Omental fat pad (tissue), 4 donors: ENCODE measurements at places on chromosomes 1 and 21. TPM values are rescaled to one million over a fixed set of nuclear protein-coding genes. Genes with fewer than 3 reads are reported as not detected.

GRCh38 chr1:81463936-81464837, 336.5 kb upstream of the ADGRL2 start:
- DNase-seq, result no peak

DNA sequence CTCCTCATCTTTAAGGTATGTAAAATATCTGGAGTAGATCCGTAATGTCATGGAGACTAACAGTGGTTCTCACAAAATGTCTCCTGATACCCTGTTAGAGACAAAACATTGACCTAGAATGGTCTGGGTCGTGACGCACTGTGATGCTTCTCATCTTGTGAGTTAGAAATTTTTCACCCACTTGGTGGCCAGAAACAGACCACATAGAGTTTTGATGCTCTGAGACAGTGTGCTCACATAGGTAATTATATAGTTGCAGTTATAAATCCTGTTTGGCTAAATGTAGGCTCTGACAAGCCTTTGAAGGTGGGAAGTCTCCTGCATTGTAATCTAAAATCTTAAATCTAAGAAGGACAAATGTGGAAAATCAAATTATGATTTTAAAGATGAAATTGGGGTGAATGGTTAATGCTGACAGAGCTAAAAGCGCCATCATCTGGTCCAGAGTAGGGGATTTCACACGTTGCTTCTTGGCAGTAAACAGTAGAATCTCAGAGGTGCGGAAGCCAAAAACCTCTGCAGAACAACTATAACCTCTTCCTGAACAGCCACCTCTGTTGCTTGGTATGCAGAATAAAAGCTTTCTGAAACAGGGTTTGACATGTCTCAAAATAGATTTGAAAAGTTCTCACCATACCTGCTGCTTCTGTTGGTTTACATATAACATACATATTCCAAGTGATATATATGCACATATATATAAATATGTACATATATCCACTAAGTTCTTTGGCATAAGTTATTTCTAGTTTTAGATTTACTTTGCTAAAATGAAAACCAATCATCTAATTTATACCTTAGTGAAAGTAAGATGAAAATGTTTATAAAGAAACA, 17.1 kb downstream of the RPAP2 start:
- DNase-seq, result no peak

DNA sequence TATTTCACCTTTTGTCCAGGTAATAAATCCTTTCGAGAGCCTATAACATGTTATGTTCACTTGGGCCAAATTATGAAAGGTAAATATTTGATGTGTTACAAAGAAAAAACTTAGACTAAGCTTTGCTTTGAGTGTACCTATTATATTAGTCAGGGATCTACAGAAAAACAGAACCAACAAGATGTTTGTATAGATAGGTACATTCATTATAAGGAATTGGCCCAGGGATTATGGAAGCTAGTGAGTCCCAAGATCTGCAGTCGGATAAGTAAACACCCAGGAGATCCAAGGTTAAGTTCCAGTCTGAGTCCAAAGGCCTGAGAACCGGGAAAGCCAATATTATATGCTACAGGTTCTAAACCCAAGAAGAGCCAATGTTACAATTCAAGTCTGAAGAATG, 234.5 kb downstream of the NRIP1 start:
- DNase-seq, result no peak

DNA sequence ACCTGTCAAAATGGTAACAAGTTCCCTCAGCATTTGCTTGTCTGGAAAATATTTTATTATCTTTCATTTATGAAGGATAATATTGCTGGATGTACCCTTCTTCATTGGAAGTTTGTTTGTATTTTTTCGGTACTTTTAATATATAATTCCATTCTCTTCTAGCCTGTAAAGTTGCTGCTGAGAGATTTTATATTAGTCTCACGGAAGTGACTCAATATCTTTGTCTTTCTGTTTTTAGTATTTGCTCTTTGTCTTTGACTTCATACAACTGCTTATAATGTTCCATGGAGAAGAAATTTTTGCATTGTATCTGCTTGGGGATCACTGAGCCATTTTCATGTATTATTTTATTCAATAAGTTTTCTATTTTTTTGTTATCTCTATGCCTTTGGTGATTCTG, 1777.5 kb downstream of the BRINP3 start:
- DNase-seq, result no peak

GRCh38 chr1:176801514-176802020, 338.6 kb downstream of the PAPPA2 start:
- no peak for DNase-seq

GRCh38 chr1:110426854-110427253, 19.4 kb upstream of the LAMTOR5 start:
- DNase-seq, result no peak

DNA sequence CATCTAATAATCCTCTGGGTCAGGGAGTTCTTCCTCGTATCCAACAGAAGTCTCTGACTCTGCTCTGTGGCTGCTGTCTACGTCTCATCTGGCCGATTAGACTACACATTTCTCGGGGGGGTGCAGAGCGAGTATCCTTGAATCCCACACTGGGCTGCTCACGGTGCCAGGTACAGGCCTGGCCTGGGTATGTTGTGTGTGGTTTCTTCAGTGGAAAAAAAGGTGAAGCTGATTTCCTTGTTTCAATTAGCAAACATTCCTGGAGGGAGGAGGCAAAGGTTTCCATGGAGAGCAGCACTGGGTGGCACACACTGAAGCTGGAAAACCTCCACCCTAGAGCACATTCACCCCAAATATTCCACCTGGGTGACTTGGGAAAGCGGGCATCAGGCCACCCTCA, 2.0 kb upstream of the RAB7B start:
- DNase-seq, result no peak

DNA sequence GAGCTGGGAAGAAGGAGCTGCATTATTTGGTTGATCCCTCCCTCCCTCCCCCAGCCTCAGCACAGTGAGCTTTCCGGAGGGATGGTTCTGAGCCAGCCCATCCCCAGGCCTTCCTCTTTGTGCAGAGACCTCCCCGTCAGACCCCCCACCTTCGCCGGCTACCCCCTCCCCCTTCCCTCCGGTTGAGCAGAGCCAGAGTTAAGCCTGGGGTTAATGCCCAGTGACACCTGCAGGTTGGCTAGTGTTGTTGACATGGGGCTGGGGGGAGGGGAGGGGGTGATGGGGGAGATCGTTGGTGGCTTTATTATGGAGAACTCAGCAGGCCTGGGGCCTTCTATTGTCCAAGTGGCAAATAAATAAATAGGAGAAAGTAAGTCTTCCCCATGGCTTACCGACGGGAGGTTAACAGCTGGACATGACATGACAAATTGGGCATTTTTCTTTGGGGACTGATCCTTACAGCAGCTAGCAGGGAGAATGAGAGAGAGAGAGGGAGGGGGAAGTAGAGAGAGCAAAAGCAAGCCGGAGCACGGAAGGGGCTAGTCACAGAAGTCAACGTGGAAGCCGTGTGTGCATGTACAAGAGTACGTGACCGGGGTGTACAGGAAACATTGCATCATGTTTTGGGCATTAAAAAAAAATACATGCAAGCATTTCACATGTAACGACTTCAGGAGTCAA, 131.1 kb downstream of the TMEM53 start:
- no peak for DNase-seq

GRCh38 chr1:54796902-54797301, 4.2 kb downstream of the TTC22 start:
- DNase-seq, result no peak

Gene GBP5
- 7.8 TPM for total RNA-seq

Gene PROK1
- 0.50 TPM for total RNA-seq

GRCh38 chr1:15004396-15004795, 149.2 kb upstream of the TMEM51 start:
- peak; percentile 42 for DNase-seq

- no peak for DNase-seq
These were observed 634.8 kb downstream of the MATN1 start for GRCh38 chr1:30088594-30088993.

Gene ACKR1
- total RNA-seq, result 170 TPM

DNA sequence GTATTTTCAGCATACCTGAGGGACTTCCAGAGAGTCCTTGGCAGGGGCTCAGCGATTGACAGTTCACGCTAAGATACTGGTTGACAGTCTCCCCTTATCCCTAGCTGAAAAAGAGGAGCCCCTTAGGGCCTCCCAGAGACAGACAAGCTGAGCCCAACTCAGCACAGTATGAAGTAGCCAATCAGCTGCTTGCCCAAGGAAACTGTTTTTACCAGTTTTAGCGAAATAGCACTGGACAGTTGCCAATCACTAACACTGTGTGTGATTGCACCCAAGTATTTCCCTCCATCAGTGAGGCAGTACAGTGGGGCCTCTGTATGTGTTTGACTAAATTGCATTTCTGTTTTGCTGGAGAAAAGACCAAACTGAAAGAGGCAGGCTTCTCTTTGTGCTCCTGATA, 27.0 kb downstream of the KHDRBS1 start:
- no peak for DNase-seq
